ENCODE measurements at places on chromosomes 16 and 17.

DNA sequence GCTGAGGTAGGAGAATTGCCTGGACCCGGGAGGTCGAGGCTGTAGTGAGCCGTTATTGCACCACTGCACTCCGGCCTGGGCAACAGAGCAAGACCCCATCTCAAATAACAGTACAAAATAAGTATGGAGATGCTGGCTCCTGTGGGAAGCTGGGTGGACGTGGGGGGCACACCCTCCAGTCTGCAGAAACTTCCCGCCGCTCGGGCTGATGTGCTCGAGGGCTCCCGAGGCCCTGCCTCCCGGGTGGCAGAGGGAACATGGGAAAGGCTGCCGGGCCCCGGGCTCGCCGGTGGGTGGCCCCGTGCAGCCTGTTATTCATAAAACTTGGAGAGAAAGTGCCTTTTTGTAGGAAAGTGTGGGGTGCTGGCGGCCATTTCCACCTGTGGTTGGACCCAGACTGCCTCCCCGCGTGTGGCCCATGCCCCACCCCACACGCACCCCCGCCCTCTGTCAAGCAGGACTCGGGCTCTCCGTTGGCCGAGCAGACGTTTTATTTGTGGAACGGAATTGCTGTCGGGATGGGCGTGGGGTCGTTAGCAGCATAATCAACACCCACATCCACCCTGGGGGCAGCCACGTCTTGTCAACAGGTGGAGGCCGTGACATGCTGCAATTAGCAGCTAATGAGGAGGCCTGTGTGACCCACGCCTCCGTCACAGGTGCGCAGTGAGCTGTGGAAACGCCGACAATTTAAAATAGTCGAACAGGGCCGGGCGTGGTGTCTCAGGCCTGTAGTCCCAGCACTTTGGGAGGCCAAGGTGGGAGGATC is 7.4 kb upstream of the CIAO3 start:
- no peak for DNase-seq

- DNase-seq: no peak
These were observed 67.6 kb downstream of the ASIC2 start for GRCh38 chr17:33225509-33225908.

DNA sequence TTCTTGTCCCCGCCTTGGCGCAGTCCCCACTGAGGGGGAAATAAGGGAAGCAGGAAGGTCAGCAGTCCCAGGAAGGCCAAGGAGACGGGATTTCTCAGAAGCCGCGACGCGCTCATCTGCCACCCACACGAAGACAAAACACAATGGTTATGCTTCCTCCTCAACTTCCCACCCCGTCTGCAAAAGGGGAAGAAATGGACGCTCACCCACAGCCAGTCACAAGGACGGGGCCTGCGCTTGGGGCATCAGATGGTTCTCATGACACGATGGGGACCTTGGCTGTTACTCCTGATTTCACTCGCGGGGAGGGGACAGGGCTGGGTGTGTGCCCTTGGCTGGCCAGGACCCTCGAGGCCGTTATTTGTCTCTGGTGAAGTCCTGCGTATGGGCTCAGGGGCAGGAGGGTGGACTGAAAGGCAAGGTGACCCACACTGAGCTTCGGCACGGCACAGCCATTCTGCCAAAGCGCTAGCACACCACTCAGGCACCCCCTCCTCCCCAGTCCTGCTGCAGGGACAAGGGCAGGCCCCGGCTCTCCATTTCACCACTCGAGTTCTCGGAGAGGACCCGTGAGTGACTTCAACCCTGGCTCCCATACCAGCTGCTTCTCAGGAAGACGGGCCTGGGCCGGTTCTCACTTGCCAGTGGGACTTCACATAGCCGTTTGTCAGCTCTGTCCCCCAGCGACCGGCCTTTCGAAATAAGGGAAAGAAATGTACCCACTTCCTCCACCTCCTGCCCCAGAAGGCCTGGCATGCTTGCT is 84.5 kb downstream of the ABR start:
- DNase-seq: no peak

GRCh38 chr17:11622492-11622891 is 24.2 kb downstream of the DNAH9 start:
- DNase-seq: no peak

GRCh38 chr16:81821436-81822128 is 42.5 kb downstream of the PLCG2 start:
- DNase-seq: no peak

GRCh38 chr17:1385861-1386260 is 14.2 kb downstream of the YWHAE start:
- DNase-seq: no peak

- peak; percentile 94 for DNase-seq
These were observed at the start of gene AP2B1 for GRCh38 chr17:35587074-35587961. Gene AP2B1, plus strand, starts transcription at chr17:35587322. Its CDS starts 6,709 bp downstream, at chr17:35594031.

DNA sequence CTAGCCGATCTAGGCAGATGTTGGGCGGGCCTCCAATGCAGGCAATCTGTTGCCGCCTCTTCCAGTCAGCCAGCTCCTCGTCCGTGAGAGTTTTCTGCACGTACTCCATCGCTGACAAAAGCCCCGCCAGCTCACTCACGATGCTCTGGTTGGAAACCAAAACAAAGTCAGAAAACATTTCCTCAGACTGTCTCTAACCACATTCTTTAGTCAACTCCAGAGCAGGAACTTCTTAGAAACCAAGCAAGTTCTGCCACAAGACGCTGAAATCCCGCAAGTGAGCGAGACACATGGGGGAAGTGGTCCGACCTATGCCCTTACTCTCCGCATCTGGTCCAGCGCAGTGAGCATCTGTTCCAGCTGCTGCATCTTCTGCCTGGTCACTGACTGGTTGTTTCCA is 49.1 kb downstream of the STAT5A start:
- peak; percentile 87 for DNase-seq

DNA sequence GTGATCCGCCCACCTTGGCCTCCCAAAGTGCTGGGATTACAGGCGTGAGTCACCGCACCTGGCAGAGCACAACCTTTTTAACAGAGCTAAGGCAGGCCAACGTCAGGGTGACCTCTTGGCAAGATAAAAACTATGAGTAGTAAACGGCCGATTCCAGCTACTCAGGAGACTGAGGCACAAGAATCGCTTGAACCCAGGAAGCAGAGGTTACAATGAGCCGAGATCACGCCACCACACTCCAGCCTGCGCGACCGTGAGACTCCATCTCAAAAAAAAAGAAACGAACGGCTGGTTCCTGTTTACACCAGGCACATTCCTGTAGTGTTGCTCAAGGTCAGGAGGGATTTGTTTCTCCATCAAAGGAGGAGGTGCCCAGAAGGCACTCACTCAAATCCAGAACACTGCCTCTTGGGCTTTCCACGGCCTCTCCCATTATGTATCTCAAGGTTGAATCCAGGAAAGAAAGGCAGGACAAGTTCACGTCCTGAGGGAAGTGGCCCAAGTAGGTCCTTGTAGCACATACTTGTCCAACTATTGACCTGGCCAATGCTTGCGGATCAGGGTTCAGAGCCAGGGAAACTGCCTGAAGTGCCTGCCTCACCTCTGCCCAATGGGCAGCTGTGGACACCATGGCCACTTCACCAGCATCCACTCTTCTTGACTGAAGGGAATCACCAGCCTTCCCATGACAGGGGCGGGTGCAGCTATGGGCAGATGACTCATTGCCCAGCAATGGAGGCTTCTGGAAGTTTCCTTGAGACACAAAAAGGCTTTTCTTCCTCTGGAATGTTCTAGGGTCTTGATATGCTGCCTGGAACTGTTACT is 13.5 kb downstream of the KNOP1 start:
- DNase-seq: no peak

GRCh38 chr16:30381291-30382041 is 895 bp downstream of the SEPTIN1 start:
- peak; percentile 62 for DNase-seq

DNA sequence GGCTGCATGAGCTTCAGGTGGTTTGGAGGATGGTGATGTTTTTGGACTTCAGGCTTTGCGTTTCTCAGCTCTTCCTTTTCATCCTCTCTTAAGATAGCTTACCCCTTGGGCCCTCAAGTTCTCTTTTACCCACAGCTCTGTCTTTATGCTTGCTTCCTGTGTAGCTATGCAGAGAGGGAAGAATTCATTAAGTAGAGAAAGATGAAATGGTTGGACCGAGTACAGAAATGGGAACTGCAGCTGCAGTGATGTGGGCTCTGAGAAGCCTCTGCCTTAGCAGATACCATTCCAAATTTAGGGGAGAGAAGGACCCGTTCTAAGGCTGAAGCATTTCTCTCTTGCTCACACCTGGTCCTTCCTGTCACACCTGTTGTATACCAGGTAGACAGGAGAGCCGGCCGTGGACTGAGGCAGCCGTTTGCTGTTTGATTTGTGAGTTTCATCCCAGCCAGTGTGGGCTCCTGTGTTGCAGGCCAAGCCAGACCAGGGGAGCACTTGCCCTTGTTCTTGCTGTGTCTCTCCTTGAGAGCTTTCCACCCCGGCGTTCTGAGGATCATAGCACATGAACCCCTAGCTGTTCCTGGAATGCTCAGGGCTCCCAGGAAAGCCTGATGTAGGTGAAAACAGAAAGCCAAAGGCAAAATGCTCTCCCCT is 392.7 kb downstream of the CPPED1 start:
- no peak for DNase-seq

DNA sequence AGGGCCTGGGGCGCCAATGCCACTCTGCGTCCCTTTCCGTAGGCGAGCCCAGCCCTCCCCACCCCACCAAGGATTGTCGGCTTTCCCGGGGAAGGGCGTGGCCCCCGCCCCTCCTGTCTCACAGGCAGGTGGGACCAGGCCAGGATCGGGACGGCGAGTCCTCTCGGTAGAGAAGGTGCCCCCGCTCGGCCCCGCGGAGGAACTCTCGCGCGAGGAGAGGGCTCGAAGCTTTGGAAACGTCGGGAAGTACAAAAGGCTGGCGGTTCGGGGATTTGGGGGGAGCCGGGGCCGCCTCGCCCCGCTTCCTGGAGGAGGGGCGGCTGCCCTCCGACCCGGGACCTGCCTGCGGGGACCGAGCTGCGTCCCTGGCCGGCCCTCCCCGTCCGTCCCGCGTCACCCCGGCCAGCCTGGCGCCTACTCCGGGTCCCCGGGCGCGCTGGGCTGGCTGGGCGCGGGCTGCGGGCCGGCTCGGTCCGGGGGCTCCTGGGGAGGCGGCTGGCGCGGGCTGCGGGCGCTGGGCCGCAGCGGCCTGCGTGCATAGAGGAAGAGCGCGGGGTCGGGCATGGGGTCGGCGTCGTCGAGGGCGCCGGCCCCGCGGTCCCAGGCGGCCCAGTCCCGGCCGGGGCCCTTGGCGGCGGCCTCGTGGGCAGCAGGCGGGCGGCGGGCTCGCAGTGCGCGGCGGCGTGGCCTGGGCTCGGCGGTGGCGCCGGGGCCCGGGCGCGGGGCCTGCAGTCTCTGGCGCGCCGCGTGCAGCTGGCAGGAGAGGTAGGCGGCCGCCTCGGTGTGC is 12.6 kb upstream of the CLUH start:
- DNase-seq: no peak

DNA sequence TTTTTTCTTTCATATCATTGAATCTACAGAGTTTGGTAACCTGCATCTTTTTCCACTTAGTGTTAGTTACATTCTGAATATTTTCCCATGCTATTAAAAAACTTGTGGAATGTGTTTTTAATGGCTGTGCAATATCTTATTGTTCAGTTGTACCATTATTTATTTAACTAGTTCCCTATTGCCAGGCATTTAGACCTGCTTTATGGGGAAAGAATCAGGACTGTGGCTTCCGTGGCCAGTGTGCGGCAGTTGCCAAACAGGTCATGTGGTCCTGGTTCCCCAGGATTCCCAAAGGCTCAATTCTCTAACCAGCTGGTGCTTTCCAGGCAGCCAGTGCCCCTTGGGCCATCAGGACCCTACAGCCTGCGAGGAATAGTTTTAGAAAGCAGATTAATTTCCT is 30.8 kb downstream of the NDEL1 start:
- DNase-seq: no peak

- peak; percentile 95 for DNase-seq
These were observed 20.1 kb downstream of the CD7 start for GRCh38 chr17:82297280-82297713.

- DNase-seq: no peak
These were observed 1293.2 kb upstream of the GOT2 start for GRCh38 chr16:60027351-60027750.

- no peak for DNase-seq
These were observed 32.5 kb upstream of the CCR7 start for GRCh38 chr17:40597556-40598300.

GRCh38 chr16:73921295-73921694 is 375.3 kb upstream of the PSMD7 start:
- DNase-seq: no peak

DNA sequence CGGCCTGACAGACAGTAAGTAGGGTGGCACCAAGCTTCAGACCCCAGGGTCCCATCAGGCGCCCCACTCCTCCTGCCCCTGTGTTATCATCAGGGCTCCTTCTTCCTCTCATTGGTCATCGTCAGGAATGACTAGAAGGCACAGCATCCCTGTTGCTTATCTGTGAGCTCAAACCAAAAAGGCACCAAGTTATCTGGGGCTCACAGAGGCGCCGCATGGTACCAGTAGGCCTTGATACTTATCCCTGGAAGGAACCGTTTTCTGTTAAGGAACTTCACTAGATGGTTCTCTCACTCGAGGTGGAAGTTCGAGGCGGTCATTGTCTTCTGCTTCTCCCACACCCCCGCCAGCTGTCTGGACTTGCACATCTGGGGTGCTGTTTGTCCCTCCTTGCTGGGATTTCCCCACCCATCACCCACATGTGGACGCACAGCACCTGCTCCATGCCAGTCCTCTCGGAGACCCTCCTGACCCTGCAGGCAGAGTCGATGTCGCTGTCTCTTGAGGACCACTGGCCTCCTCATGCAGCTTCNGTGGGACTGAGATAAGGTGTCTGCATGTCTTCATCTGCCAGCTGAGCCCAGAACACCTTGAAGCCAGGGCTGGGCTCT is 52.1 kb downstream of the METRNL start:
- DNase-seq: no peak

- DNase-seq: no peak
These were observed 12.7 kb downstream of the CFAP20 start for GRCh38 chr16:58116529-58116928.

DNA sequence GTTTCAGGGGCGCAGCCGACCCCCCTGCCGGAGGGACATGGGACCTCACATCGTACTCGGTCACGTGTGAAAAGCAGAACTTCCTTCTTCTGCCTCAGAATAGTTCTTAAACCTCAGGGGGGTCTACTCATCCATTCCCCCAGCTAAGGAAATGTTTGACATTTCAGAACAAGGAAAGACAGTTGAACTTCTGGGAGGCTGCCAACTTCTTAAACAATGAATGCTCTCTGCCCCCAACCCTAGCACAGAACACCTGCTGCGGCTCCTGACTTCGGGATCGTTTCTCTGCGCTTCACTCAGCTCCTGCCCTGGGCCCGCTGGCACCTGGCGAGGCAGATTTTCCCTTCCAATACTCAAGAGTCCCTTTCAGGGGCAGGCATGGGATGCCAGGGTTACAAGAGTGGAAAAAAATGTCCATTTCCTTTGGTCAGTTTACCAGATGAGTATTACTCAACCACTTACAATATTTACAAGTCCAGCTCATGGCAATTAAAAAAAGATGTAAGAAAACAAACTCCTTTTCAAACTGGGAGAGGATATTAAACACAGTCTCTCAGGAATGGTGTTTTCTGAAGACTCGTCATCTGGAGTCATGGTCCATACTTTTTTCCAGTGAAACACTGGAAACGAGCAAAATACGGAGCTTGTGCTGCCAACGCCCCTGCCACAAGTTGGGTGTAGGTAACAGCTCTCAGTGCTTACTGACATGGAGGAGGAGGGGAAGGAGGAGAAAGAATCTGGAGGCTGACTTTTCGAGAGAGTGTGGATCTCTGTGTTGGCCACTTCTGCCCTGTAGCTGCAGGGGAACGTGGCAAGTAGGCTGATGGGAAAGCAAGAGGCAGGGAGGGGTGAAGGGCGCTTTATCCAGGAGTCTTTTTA is 235.7 kb downstream of the NTN1 start:
- DNase-seq: no peak

All from stimulated activated CD4-positive, alpha-beta T cell treated with anti-CD3 and anti-CD28 coated beads, Interleukin-15, amount 100 ng/mL, for 24 hours (primary cell).